ENCODE measurements at places on chromosomes 3 and 15.

GRCh38 chr15:76161153-76162035 is 101.6 kb downstream of the TMEM266 start:
- no peak for DNase-seq

DNA sequence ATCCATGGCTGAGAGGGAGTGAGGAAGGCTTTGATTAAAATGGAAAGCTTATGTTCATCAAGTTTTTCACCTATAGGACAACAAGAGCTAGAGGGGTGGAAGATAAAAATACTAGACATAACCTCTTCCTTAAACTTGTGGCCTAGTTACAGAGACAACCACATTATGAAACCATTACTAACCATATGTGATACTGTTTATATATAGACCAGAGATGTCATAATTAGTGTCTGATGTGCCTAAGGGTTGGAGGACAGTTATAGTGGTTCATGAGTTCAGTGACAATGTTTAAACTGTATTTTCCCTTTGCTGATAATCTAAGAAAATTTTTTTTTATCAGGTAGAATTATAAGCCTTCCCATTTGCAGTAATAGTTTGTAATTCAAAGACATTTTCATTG is 23.7 kb downstream of the PHLDB2 start:
- no peak for DNase-seq

DNA sequence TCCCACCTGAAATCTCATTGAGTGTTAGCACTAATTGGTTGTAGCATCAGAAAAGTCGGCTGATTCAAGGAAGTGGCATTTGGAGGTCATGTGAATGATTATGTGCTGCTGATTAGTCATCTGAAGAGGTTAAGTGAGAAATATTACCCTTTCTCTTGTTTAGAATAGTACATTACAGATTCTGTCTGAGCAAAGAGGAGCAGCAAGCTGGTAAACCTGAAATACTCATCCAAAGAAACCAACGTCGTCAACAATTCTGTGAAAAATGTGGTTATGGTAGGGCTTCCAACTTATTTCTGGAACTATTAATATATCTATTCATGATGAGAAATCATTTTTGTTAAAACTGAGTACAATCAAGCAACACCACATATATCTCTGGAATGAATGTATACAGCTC is 1024.9 kb downstream of the TUSC7 start:
- DNase-seq: no peak

DNA sequence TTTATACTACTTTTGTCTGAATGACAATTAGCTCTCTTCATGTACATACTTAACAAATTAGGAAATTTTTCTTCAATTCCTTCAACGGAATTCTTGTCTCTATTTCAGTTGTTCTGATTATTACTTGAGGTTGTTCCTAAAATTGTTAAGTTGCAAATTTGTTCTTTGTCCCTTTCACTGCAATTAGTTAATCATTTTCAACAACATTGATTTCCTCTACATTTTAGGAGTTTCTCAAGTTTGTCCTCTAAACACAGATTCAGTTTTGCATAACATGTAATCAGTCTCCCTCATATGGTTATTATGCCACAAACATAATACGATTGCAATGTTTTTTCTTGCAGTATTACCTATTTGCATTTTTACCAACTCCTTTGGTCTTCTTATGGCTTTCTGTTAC is 283.5 kb downstream of the SV2B start:
- DNase-seq: no peak

DNA sequence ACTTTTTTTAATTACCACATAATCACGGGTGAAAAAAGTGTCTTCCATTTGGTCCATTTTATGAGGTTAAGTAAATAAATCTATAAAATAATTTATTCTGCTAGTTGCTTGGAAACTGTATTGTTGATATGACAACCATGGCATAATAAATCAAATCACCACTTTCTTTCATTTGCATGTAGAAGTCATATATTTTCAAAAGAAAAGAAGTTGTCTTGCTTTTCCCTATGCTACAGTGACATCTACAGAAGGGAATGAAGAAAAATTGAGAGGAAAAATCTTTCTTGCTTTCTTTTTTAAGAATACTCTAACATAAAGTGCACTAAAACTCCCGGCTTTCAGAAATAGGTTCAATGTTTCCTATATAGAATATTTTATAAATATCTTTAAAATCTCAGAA is 228.5 kb downstream of the ZBBX start:
- no peak for DNase-seq

DNA sequence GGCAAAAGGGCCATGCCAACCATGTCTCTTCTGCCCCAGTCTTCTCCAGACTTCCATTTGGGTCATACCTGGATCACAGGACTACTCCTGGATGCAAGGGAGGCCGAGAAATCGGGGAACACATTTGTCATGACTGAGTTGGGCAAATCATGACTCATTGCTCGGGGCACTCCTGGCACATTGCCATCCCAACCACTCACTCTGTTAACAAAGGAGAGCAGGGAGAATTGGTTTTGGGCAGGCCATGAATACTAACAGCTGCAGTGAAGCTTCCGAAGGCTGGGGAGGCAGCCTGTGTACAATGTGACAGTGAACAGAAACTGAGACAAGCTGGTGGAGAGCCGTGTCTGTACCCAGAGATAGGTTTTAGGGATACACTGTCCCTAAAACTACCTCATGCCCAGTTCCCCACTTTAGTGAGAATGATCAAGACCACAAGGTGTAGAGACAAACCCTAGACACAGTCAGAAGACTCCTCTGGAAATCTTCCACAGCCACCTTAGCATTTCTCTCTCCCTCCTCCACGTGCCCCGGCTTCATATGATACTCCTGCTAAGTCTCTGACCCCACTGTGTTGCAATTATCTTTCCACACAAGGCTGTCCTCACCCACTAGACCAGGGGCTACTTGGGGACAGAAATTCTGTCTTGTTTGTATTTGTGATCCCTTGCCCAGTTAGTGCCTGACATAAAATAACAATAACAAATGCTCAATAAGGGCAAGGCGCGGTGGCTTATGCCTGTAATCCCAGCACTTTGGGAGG is 10.5 kb upstream of the BUB1B start:
- DNase-seq: peak; percentile 39

- peak; percentile 91 for DNase-seq
These were observed 91.1 kb upstream of the RNF7 start for GRCh38 chr3:141646760-141647561.

DNA sequence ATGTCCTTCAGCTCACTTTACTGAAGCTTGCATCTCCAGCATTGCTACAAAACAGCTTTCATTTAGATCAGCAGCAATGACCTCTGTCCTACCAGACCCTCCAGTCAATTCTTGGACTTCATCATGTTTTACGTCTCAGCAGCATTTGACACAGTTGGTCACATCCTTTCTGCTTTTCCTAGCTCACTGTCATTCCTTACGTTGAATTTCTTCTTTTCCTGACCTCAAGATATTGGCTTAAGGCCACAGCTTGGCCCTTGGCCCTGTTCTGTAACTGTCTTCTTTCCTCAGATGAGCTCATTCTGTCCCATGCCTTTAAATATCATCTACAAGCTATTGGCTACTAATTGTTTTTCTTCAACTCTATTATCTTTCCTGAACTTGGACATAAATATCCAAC is 576.2 kb upstream of the KCNMB2 start:
- no peak for DNase-seq

- DNase-seq: peak; percentile 59
These were observed 49.7 kb upstream of the POMGNT2 start for GRCh38 chr3:43155464-43156121.

DNA sequence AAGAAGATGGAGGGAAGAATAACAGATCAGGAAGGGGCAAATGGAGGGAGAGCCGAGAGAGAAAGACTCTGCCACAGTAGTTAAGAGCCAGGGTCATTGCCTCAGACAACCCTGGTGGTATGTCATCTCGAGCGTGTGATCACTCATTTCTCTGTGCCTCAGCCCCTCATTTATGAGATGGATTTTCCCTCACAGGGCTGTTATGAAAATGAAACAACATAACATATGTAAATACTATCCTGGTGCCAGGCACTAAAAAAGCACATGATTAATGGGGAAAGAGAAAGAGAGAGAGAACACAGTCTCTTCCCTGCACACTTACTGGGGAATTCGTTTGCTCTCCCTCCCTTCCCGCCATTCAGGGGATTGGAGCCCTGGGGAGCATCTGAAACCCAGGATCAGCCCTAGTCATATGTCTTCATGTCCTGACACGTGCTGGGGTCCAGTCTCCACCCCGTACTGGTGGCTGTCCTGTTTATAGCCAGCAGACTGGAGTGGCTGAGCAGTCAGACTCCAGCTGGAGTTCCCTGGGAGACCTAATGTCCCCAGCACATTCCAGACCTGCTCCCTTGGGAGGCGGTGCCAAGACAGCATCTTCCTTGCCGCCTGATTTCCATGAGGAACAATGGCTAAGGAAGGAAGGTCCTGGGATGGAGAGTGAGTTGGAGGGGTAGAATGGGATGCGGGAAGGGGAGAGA is 14.7 kb upstream of the AMOTL2 start:
- no peak for DNase-seq

DNA sequence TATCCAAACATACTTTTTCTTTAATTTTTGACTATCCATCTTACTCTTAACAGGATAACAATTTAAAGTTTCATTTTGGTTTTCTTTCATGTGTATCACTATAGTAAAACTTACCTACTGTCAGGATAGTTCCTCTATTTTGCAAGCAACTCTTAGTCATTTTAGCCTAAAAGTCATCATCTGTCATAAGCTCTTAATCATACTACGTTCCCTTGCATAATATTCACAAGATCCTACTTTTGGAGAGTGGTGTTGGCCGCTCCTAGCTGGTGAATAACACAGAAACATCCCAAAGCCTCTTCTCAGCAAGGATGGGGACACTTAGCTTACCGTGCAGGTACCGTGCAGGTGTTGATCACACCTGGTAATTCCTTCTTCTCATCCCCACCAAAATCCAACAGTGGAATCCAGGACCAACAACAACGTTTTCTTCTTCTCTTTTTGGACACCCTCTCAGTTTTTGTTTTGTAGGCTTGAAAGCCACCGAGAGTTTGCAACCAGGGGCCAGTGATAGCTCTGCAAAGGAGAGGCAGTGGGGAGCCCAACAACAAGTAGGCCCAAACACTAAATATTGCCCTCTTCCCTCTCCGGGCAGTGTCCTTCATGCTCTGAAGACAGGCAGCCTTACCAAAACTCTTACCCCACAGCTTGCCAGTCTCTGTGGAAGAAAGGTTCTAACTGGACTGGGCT is 433 bp downstream of the FILIP1L start:
- no peak for DNase-seq

GRCh38 chr15:98900356-98900755 is 107.2 kb downstream of the PGPEP1L start:
- no peak for DNase-seq

GRCh38 chr3:48716508-48716981 is 476 bp downstream of the IP6K2 start:
- DNase-seq: no peak

GRCh38 chr15:95929232-95929846 is 401.2 kb upstream of the NR2F2 start:
- no peak for DNase-seq

GRCh38 chr3:55488398-55489055 is 1.4 kb upstream of the WNT5A start:
- peak; percentile 58 for DNase-seq

- DNase-seq: no peak
These were observed 31.6 kb upstream of the ABHD10 start for GRCh38 chr3:111947231-111947630.

DNA sequence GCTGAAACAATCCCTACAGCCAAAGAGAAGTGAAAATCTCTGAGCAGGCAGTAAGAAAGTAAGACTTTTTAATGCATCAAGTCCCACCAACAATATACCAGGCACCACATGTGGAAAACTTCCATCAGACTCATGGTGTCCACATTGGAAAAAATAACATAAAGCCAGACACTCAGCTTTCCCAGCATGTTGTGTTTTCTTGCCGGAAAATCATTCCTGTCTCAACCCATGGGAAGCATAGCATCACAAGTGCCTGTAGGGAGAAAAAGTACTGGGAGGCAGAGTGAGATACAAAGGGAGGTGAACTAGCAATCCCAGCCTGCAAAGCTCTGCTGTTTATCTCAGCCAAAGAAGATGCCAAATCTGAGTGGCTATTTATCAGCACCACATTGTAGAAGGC is 868.9 kb downstream of the SI start:
- DNase-seq: no peak

- no peak for DNase-seq
These were observed 3.9 kb upstream of the TMC3 start for GRCh38 chr15:81377871-81378270.

- no peak for DNase-seq
These were observed 427.2 kb downstream of the OCA2 start for GRCh38 chr15:27671819-27672437.

DNA sequence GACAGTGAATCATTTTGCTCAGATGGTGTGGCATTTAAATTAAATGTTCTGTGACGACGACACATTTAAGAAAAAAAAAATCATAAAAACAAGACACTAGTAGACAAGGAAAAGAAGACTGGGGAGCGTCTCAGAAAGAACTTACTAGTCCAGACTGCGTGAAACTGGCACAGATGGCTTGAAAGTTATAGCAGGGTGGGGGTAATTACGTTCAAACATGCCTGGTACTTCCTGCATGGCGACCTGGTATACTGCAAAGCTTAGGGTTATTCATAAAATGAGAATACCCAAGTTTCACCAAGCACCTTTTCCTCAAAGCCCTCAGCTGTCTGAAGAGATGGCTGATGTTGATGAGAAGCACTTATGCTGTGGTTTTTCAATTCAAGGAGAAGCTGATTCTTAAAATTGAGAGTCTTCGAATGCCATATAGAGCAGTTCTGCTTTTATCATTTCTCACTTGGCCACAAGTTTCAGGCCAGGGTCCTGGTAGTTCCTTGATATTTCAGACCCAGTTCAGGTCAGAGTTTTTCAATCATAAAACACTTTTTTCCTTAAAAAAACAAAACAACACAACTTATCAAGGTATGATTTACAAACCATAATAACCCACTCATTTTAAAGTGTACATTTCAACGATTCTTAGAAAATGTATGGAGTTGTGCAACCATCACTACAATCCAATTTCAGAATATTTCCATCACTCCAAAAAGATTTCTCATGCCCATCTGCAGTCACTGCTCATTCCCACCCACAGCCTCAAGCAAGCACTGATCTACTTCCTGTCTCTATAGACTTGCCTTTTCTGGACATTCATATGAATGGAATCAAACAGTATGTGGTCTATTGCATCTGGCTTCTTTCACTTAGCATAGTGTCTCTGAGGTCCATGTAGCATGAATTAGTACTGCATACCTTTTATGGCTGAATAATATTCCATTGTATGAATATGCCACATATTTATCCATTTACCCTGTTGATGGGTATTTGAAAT is 24.7 kb downstream of the PCOLCE2 start:
- no peak for DNase-seq

GRCh38 chr3:72345980-72346379 is 502.3 kb downstream of the SHQ1 start:
- DNase-seq: no peak

- no peak for DNase-seq
These were observed 213.7 kb downstream of the ALCAM start for GRCh38 chr3:105580296-105580965.

All from COLO829 (cell line).